ENCODE measurements at places on chromosomes 7 and 10. TPM values are rescaled to one million over a fixed set of nuclear protein-coding genes. Genes with fewer than 3 reads are reported as not detected.

ENKUR gene
- 0.18 TPM for total RNA-seq

AKR1B15 gene
- total RNA-seq, result not detected

GPR26 gene
- total RNA-seq, result not detected

GDF2 gene
- total RNA-seq, result not detected

ANK3 gene
- total RNA-seq, result 239 TPM
